ENCODE measurements at places on chromosomes 1 and 21.

DNA sequence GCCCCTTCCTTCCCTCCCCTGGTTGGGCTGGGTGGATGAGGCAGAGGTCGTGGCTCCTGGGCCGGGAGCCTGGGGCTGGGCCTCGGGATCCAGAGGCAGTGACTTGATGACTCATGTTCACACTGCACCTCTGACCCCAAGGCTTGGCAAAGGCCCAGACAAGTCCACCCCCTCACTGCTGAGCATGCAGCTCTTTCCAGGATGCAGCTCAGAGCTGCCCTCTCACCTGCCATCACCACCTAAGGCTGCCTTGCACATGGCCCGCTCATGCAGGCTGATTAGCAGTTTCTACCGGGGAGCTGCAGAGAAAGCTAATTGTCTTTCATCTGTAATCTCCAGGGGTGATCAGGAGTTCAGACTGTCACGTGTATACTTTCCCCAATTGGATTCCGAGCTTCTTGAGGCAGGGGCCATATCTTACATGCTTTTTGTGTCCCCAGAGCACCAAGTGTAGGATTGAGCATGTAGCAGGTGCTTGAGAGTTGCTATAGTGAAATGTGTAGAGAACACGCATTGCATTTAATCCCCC lies 62.1 kb downstream of the LRRN2 start:
- peak; percentile 60 for DNase-seq

- DNase-seq = peak; percentile 42
Measured at GRCh38 chr21:41207401-41208375, 39.7 kb downstream of the BACE2 start.

- DNase-seq = no peak
Measured at GRCh38 chr1:36134505-36135329, 9.7 kb upstream of the COL8A2 start.

- DNase-seq = no peak
Measured at GRCh38 chr1:109252893-109253802, 3.8 kb downstream of the CELSR2 start.

DNA sequence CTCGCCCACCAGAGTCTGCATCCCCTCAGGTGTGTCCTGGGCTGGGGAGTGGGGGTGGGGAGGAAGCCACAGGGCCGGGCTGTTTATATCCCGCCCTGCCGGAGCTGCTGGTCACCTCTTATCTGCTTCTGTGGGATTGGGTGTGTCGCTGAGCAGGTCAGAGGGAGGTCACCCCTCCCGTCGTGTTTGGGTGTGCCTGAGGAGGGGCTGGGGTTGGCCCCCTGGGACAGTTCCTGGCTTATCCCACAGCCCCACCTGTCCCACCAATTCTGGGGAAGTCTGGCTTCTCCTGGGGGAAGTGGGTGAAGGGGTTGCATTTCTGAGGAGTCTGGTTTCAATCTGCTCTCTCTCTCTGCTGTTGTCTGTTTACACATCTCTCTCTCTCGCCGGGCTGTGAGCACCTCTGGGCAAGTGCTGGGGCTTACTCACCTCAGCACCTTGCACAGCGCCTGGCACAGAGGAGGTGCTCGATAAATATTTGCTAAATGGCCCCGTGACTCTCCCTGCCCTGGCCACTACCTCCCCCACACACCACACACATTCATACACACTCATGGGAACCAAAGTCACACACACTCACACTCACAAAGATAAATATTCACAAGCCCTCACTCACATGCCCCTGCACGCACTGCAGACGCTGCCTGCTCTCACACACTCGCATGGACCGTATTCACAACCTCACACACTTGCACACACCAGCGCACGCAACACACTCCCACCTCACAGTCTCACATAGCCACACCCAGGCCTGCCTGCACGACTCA lies 8.3 kb downstream of the ELF3 start:
- peak; percentile 21 for DNase-seq

DNA sequence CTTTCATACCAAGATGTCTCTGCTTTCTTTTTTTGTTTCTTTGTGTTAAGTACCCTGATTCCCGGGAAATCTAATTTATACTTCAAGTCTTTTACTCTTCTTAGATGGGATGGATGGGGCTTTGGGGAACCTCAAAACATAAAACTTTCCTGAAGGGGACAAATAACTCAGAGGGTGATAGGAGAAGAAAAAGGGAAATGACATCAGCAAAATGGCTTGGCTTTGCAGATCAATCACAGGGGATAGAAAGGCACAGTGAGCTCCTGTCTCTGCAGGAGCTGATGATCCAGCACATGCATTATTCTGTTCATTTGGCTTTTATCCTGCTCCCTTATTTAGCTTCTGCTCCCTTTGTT lies 1.4 kb upstream of the CA14 start:
- DNase-seq = no peak

GRCh38 chr1:204435381-204435831 lies 23.8 kb upstream of the PPP1R15B start:
- peak; percentile 85 for DNase-seq
